ENCODE measurements at places on chromosomes 2 and 18. TPM values are rescaled to one million over a fixed set of nuclear protein-coding genes. Genes with fewer than 3 reads are reported as not detected.

SERPINE2 gene
- total RNA-seq, result 5.0 TPM

- no peaks in the 10 kb centered on the region for H3K36me3 ChIP-seq
- no peak for DNase-seq
- no peaks in the 10 kb centered on the region for H3K4me1 ChIP-seq
- H3K27me3 ChIP-seq, result no peaks in the 10 kb centered on the region
Observed at GRCh38 chr2:144358374-144358964, 161.4 kb downstream of the ZEB2 start.

GRCh38 chr18:67639872-67640271 is 123.4 kb upstream of the DSEL start:
- no peaks in the 10 kb centered on the region for H3K27me3 ChIP-seq
- H3K4me3 ChIP-seq, result no peak overlapping the region
- no peak for DNase-seq
- H3K36me3 ChIP-seq, result no peaks in the 10 kb centered on the region
- H3K27ac ChIP-seq, result no peak overlapping the region
- H3K4me1 ChIP-seq, result no peaks in the 10 kb centered on the region

GRCh38 chr2:137942833-137943677 is 21.2 kb upstream of the HNMT start:
- H3K4me3 ChIP-seq, result no peak overlapping the region
- no peaks in the 10 kb centered on the region for H3K27me3 ChIP-seq
- H3K4me1 ChIP-seq, result no peaks in the 10 kb centered on the region
- DNase-seq, result no peak
- H3K36me3 ChIP-seq, result no peaks in the 10 kb centered on the region
- no peak overlapping the region for H3K27ac ChIP-seq

LRP1B gene
- not detected for total RNA-seq

DNA sequence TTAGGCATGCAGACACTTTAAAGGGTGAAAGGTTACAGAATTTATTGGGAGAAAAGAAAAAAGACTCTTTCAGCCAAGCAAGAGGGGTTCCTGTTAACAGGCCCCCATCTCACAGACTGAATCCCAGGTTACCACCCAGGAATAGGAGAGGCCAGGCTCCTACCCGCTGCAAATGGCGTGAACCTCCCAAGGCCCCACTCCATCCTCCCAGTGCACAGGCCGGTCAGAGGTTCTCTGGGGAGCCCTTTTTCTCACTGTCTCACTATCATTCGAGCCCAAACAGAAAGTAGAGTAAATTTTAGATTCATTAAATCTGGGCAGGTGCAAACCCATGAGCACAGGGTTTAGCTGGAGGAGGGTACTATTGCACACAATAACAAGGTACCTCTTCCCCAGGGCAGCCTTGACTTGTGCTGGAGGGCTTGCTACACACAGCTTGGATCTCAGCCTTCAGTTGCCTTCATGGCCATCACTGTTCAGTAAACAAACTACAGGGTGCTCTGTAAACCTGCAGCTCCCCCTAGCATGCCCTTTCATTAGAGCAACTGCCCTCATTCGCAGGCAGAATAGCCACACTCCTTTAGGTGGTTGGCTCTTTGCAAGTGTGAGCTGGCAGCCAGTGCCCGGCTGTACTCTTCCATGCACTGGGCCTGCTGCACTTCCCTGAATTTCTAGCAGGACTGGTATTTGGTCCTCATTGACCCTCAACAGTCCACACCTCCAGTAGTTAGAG is 7.3 kb upstream of the PLEK start:
- no peak for DNase-seq
- no peaks in the 10 kb centered on the region for H3K36me3 ChIP-seq
- H3K27me3 ChIP-seq, result no peaks in the 10 kb centered on the region
- peaks cover 7% of the 10 kb centered on the region for H3K4me1 ChIP-seq

FSHR gene
- total RNA-seq, result not detected

- no peaks in the 10 kb centered on the region for H3K4me1 ChIP-seq
- H3K36me3 ChIP-seq, result no peaks in the 10 kb centered on the region
- H3K27me3 ChIP-seq, result no peaks in the 10 kb centered on the region
- no peak overlapping the region for H3K4me3 ChIP-seq
Observed at GRCh38 chr2:85162746-85163301, 29.6 kb downstream of the TCF7L1 start.

DNA sequence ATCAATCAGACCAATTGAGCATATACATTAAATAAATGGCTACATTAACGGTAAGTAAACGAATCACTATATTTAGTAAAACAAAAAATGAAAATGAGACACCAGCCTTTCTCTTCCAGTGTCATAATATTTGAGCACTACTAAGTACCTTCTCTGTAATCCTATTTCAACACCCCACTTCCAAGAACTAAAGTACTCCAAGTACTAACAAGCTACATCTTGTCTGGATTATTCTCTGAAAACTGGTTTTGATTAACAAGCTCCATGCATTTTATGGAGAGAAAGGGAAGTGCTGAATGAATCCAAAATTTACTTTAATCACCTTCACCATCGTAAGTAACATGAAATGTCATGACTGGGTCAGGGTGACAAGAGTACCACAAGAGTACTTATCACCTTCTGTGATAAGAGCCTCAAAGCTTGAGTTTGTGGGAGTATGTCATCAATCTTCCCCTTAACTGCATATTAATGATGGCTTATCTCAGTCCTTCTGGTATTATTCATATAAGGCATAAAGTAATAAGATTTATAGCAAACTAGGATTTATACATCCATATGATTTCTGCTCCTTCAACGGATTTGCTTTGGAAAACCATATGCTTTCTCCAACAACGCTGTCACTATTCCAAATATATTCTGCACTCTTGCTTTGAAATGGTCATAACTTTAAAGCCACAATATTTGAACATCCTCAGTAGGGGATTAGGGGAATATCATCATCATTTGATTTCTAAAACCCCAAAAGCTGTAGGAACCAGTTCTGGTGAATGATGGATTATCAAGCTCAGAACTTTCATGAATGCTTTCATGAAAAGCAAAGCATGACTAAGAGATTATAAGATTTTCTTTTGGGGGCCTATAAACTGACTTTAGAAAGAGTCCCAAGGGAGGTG is 127.0 kb downstream of the ANTXR1 start:
- no peak overlapping the region for H3K27ac ChIP-seq
- H3K27me3 ChIP-seq, result no peaks in the 10 kb centered on the region
- no peak for DNase-seq
- no peak overlapping the region for H3K4me3 ChIP-seq

PSMA8 gene
- total RNA-seq, result 1.7 TPM

SPATA3 gene
- total RNA-seq, result 0.24 TPM

GRCh38 chr18:52439457-52439856 is 99.5 kb downstream of the DCC start:
- no peak overlapping the region for H3K27ac ChIP-seq
- no peaks in the 10 kb centered on the region for H3K27me3 ChIP-seq
- DNase-seq, result no peak
- no peaks in the 10 kb centered on the region for H3K36me3 ChIP-seq
- no peak overlapping the region for H3K4me3 ChIP-seq

GRCh38 chr2:180115675-180116074 is 108.6 kb upstream of the CWC22 start:
- no peak overlapping the region for H3K27ac ChIP-seq
- DNase-seq, result no peak
- H3K4me1 ChIP-seq, result no peaks in the 10 kb centered on the region

- H3K27me3 ChIP-seq, result no peaks in the 10 kb centered on the region
- no peak overlapping the region for H3K4me3 ChIP-seq
- peaks cover 27% of the 10 kb centered on the region for H3K36me3 ChIP-seq
- DNase-seq, result no peak
- no peaks in the 10 kb centered on the region for H3K4me1 ChIP-seq
Observed at GRCh38 chr18:50918153-50918552, 39.2 kb downstream of the ME2 start.

- no peaks in the 10 kb centered on the region for H3K27me3 ChIP-seq
- peaks cover 43% of the 10 kb centered on the region for H3K4me1 ChIP-seq
- no peak for DNase-seq
- H3K36me3 ChIP-seq, result no peaks in the 10 kb centered on the region
Observed at GRCh38 chr2:27078267-27079194, at the start of gene EMILIN1. Gene EMILIN1, plus strand, starts transcription at chr2:27078615. Its CDS starts 451 bp downstream, at chr2:27079066.

DNA sequence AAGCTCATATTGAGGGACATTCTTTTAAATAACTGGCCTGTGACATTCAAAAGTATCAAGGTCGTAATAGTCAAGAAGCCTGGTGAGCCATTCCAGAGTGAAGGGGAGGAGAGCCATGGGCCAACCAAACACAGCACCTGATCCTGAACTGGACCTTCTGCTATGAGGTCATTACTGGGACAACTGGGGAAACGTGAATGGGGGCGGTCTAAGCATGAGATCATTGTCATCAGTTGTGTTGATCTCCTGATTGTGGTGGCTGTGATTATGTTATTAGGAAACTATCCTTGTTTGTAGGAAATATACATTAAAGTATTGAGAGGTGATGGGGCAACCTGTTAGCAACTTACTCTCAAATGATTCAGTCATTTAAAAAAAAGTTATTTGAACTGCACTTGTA is 79.3 kb downstream of the FBXO15 start:
- no peak overlapping the region for H3K27ac ChIP-seq
- no peak for DNase-seq
- H3K27me3 ChIP-seq, result no peaks in the 10 kb centered on the region
- peaks cover 11% of the 10 kb centered on the region for H3K4me1 ChIP-seq

GCG gene
- total RNA-seq, result not detected

GRCh38 chr2:191675807-191676721 is 1.9 kb upstream of the NABP1 start:
- H3K27me3 ChIP-seq, result no peaks in the 10 kb centered on the region
- no peaks in the 10 kb centered on the region for H3K36me3 ChIP-seq
- peaks cover 56% of the 10 kb centered on the region for H3K4me1 ChIP-seq
- peak overlapping the region; percentile 98 for H3K4me3 ChIP-seq

DNA sequence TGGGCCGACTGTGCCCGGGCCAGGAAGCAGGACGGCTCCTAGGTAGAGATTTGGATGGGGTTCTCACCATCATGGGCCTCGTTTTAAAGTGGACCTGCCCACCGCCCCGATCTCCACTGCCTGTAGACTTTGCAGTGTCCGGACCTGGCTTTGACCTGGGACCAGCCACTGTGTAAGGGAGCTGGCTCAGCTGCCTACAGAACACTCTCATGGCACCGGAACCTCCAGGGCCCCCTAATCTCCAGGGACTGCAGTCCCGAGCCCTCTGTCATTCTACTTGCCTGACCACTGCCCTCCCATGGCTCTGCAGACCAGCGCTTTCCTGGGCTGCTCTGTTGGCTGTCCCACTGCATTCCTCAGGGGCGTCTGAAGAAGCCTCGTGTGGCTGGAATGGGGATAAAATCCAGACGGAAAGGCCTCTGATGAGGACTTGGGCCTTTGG is 120.8 kb downstream of the GLI2 start:
- no peaks in the 10 kb centered on the region for H3K4me1 ChIP-seq
- no peaks in the 10 kb centered on the region for H3K36me3 ChIP-seq

- peaks cover 8% of the 10 kb centered on the region for H3K27me3 ChIP-seq
- no peak overlapping the region for H3K4me3 ChIP-seq
Observed at GRCh38 chr2:135004005-135004746, 43.1 kb downstream of the MAP3K19 start.

- no peaks in the 10 kb centered on the region for H3K36me3 ChIP-seq
- no peak overlapping the region for H3K4me3 ChIP-seq
- no peak for DNase-seq
- no peaks in the 10 kb centered on the region for H3K4me1 ChIP-seq
Observed at GRCh38 chr2:145123606-145124005, 603.7 kb upstream of the ZEB2 start.
